ENCODE measurements at places on chromosomes 5 and 9.

DNA sequence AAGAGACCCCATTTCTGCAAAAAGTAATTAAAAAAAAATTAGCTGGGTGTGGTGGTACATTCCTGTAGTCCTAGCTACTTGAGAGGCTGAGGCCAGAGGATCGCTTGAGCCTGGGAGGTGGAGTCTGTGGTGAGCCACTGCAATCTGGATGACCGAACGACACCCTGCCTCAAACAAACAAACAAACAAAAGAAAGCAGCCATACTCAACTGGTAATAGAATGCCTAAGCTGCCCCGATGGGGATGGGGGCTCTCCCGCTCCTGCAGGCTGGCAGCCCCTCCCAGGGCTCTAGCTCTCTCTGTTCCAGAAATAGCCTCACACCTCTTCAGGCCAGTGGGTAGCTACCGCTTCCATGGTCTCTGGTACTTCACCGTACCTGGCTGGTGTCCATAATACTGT is 241.8 kb downstream of the FANCC start:
- no peak for DNase-seq

GRCh38 chr5:153476767-153477166 is 13.7 kb upstream of the GRIA1 start:
- no peak for DNase-seq

DNA sequence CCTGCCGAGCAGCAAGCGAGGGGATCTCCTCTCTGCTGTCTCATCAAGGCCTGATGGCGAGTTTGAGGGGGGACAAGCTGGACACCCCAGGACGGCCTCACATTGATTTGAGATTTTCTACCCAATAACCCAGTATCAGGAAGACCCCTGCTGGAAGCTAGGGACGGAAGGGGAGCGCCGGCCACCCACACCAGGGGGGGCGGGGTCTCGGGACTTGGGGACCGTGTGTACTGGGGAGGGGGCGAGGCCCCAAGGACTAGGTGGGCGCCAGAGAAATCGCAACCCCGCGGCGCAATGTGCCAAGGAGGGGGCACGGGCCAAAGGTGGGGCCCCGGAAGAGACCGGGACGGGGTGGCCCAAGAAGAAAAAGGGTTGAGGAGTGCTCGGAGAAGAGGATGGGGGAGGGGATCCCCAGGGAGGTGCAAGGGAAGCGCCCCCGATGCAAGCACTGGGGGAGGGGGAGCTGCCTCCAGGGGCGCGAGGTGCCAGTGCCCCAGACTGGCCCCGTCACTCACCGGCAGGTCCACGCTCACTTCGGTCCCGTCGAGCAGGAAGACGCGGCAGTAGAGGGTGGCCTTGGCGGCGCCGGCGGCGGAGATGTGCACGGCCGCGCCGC is 1.1 kb downstream of the EPB41L4B start:
- DNase-seq = no peak

DNA sequence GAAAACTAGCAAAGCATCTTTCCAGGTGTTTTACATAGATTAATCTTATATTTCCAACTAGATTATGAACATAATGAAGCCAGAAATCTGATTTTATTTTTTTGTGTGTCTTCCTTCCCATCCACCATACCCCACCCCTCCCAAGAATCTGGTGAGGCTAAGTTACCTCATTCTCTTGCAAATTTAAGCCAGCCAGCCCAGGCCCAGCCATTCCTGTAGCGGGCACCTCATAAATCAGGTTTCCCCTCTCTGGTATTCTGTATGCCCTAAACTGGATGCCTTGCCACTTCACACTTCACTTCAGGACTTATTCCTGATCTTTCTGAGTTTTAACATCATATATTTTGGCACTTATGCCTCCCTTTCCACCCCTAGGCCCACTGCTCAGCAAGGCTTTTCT is 21.8 kb downstream of the C9 start:
- DNase-seq = no peak

GRCh38 chr5:102890133-102890532 is 135.0 kb downstream of the PAM start:
- no peak for DNase-seq

DNA sequence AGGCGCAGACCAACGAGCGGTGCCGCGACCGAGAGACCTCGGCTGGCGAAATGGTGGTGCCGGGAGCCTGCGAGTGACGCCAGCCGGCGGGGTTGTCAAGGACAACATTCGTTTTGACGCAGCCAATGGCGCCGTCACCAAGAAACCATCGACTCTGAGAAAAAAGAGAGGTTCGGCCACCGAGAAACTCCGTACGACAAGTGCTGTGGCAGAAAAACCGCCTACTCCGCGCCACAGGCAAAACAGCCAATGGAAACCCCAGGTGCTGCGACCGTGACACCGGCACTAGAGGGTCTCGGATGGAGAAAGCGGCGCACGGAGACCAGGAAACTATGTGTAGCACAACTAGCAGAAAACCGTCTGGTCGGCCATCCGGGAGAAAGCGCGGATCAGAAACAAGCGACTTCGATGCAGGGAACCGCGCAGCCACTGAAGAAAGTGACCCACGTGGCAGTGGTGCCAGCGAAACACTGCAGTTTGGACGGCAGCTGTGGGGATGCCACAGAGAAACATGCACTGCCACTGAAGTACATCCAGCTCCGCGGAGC is 88.8 kb downstream of the ANXA2R start:
- peak; percentile 94 for DNase-seq

Measured in NCI-H748 treated with DMSO at 0.1 percent for 48 hours (cell line).